ENCODE measurements at places on chromosomes 1 and 21.

- no peaks in the 10 kb centered on the region for H3K36me3 ChIP-seq
- no peaks in the 10 kb centered on the region for H3K27me3 ChIP-seq
- peak; percentile 57 for DNase-seq
- no peak overlapping the region for H3K27ac ChIP-seq
Observed at GRCh38 chr1:197441999-197442414, 174.0 kb downstream of the CRB1 start.

- no peaks in the 10 kb centered on the region for H3K27me3 ChIP-seq
- no peaks in the 10 kb centered on the region for H3K36me3 ChIP-seq
- no peak overlapping the region for H3K4me3 ChIP-seq
- no peaks in the 10 kb centered on the region for H3K4me1 ChIP-seq
- no peak for DNase-seq
Observed at GRCh38 chr1:63223426-63223825, 98.9 kb upstream of the FOXD3 start.

GRCh38 chr21:18157406-18157805 is 87.2 kb upstream of the CHODL start:
- H3K27me3 ChIP-seq, result no peaks in the 10 kb centered on the region
- no peak for DNase-seq
- no peak overlapping the region for H3K4me3 ChIP-seq
- no peaks in the 10 kb centered on the region for H3K36me3 ChIP-seq
- no peak overlapping the region for H3K27ac ChIP-seq
- no peaks in the 10 kb centered on the region for H3K4me1 ChIP-seq

DNA sequence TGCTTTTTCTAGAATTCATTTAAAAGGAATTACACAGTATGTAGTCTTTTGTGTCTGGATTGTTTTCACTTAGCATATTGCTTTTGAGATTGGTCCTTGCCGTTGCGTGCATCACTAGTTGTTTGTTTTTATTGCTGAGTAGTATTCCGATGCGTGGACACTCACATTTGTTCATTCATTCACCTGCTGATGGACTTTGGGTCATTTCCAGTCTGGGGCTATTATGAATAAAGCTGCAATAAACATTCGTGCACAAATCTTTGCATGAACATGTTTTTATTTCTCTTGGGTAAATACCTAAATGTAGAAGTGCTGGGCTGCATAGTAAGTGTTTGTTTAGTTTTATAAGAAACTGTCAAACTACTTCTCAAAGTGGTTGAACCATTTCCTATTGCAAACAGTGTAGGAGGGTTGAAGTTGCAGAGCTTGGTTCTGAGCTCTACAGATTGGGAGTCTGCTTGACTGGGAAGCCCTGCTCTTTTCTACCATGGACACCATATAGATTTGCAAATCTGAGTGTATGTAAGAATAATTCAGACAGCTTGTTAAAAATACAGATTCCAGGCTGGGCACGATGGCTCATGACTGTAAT is 404.7 kb upstream of the PROX1 start:
- no peak overlapping the region for H3K27ac ChIP-seq
- H3K27me3 ChIP-seq, result no peaks in the 10 kb centered on the region
- DNase-seq, result no peak

GRCh38 chr1:37724575-37724974 is 32.3 kb downstream of the CDCA8 start:
- H3K4me3 ChIP-seq, result no peak overlapping the region
- H3K36me3 ChIP-seq, result no peaks in the 10 kb centered on the region
- H3K27ac ChIP-seq, result no peak overlapping the region
- no peak for DNase-seq

GRCh38 chr1:166164646-166164994 is 2.2 kb downstream of the FAM78B start:
- no peak overlapping the region for H3K27ac ChIP-seq
- no peaks in the 10 kb centered on the region for H3K36me3 ChIP-seq
- peaks cover 35% of the 10 kb centered on the region for H3K27me3 ChIP-seq
- no peak overlapping the region for H3K4me3 ChIP-seq

DNA sequence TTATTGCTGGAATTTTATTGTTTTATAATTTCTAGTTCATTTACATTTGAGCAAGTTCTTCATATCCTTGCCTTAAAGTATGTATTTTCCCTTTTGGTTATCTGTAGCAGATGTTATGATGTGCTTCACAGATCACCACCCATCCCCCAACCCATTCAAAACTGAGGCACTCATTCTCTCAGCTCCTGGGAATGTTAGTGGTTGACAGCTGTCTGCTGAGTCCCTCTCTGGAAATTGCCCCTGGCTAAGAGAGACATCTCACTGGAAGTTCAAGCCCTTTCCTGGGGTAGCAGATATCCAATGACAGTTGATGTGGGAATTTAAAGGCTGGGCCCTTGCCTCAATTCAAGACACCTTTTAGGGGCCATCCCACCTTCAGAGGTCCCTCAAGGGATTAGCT is 4.3 kb upstream of the DPYD start:
- H3K4me3 ChIP-seq, result no peak overlapping the region
- H3K36me3 ChIP-seq, result no peaks in the 10 kb centered on the region
- no peak for DNase-seq
- H3K27ac ChIP-seq, result no peak overlapping the region
- no peaks in the 10 kb centered on the region for H3K27me3 ChIP-seq

GRCh38 chr21:21084179-21084578 is 86.0 kb downstream of the NCAM2 start:
- no peak overlapping the region for H3K27ac ChIP-seq
- DNase-seq, result no peak
- H3K27me3 ChIP-seq, result no peaks in the 10 kb centered on the region
- no peaks in the 10 kb centered on the region for H3K36me3 ChIP-seq
- H3K4me3 ChIP-seq, result no peak overlapping the region

DNA sequence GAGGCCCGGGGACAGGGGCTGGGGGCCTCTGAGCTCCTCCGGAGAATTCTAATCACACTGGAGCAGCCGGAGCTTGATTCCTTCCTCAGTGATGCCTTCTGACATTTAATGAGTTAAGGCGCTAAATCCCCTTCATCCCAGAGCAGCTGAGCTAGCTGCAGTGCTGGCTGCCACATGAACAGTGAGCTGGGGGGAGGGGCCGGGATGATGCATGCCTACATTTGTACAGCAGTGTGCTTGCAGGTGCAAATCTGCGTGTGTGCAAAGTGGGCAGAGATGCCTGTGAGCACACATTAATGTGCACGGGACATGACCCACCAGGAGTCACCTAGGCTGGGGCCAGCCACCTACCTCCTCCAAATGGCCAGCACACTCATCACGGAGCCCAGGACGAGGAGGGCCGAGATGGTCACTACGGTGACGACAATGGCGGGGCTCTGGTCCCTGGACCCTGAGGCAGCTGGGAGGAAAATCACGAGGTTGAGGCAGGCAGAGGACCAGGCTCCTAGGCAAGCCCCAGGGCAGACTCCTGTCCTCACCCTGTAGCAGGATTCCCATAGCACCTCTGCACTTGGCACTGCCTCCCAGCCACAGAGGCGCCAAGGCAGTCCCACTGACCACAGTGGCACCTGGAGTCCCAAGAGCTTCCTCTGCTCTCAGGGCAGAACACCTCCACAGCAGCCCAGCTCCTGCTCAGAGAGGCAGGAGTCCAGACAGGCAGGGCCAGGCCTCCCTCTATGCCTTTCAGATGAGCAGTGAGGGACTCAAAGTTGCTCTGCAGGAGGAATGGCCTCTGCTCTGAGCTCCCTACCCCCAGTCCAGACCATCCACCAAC is 34.7 kb downstream of the CDCA8 start:
- no peak overlapping the region for H3K4me3 ChIP-seq
- no peaks in the 10 kb centered on the region for H3K36me3 ChIP-seq
- peaks cover 43% of the 10 kb centered on the region for H3K27me3 ChIP-seq
- no peak overlapping the region for H3K27ac ChIP-seq
- peak; percentile 8 for DNase-seq

- no peak overlapping the region for H3K27ac ChIP-seq
- H3K27me3 ChIP-seq, result no peaks in the 10 kb centered on the region
- DNase-seq, result no peak
- no peaks in the 10 kb centered on the region for H3K36me3 ChIP-seq
- H3K4me3 ChIP-seq, result no peak overlapping the region
- 0 out of 2 replicates have a peak, but pooled peaks cover 4% of the 10 kb centered on the region for H3K4me1 ChIP-seq
Observed at GRCh38 chr1:170125269-170125668, 20.5 kb upstream of the NTMT2 start.

GRCh38 chr1:153288634-153289275 is 24.0 kb downstream of the PGLYRP3 start:
- DNase-seq, result peak; percentile 15
- no peak overlapping the region for H3K4me3 ChIP-seq
- no peaks in the 10 kb centered on the region for H3K36me3 ChIP-seq
- H3K27me3 ChIP-seq, result 0 out of 2 replicates have a peak, but pooled peaks cover 6% of the 10 kb centered on the region
- H3K27ac ChIP-seq, result no peak overlapping the region
- H3K4me1 ChIP-seq, result no peaks in the 10 kb centered on the region

GRCh38 chr1:109201123-109201703 is 12.5 kb upstream of the SARS1 start:
- no peaks in the 10 kb centered on the region for H3K27me3 ChIP-seq
- H3K36me3 ChIP-seq, result no peaks in the 10 kb centered on the region
- H3K27ac ChIP-seq, result peak overlapping the region; percentile 41

DNA sequence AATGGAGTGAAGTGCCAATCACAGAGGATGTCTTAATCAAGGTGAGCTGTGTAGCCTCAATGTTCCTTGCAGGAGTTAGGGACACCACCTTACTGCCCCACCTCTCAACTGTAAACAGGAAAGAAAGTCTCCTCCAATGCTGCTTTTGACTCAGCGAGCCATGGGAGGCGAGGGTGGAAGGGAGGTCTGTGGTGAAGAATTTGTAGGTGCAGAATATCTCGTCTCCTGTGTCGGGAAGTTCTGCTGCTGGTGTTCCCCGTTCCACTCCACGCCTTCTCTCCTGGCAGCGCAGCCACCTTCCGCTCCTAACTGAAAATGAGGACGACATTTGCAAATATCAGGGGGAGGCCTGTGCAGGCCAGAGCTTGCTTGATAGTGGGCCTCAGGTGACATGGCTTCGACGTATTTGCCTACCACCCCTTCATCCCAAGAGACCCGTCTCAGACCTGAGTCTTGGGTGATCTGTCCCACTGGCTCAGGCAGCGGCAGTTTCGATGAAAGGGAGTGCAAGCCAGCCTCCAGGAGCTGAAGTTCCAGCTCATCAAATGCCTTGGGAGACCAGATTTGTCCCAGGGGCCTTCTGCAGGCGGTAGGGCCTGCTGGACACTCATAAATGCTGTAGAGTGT is 368.3 kb upstream of the C1orf174 start:
- no peaks in the 10 kb centered on the region for H3K36me3 ChIP-seq
- H3K27ac ChIP-seq, result no peak overlapping the region
- H3K4me1 ChIP-seq, result no peaks in the 10 kb centered on the region
- no peak for DNase-seq

DNA sequence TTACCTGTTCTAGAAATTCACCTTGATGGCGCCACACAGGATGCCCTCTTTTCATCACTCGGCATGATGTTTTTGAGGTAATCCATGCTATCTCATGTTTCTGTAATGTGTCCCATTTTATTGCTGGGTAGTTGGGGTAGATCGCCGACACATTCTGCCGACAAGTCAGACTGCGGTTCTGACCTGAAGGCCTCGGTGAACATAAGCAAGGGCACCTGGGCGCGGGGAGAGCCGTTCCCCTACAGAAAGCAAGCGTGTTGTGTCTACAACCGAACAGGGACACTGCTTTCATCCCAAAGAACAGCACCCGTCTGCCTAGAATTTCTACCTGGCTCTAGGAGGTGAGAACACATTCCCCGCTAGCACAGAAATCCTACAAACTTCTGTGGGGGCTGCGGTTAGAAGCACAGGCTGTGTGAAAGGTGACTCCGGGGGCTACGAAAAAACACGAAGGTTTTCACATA is 149.2 kb downstream of the PPIAL4G start:
- H3K36me3 ChIP-seq, result no peaks in the 10 kb centered on the region
- H3K27ac ChIP-seq, result peak overlapping the region; percentile 56
- H3K27me3 ChIP-seq, result peaks cover 10% of the 10 kb centered on the region
- no peak for DNase-seq
- H3K4me3 ChIP-seq, result peak overlapping the region; percentile 77

GRCh38 chr1:162535501-162535900 is 26.0 kb upstream of the UAP1 start:
- H3K36me3 ChIP-seq, result no peaks in the 10 kb centered on the region
- peaks cover 48% of the 10 kb centered on the region for H3K4me1 ChIP-seq
- H3K4me3 ChIP-seq, result no peak overlapping the region

GRCh38 chr1:235910357-235911299 is 43.9 kb upstream of the LYST start:
- H3K4me3 ChIP-seq, result peak overlapping the region; percentile 26
- no peaks in the 10 kb centered on the region for H3K36me3 ChIP-seq
- no peaks in the 10 kb centered on the region for H3K27me3 ChIP-seq
- peaks cover 49% of the 10 kb centered on the region for H3K4me1 ChIP-seq
- peak; percentile 98 for DNase-seq

GRCh38 chr1:21362096-21362495 is 71.8 kb upstream of the ECE1 start:
- no peaks in the 10 kb centered on the region for H3K4me1 ChIP-seq
- H3K4me3 ChIP-seq, result no peak overlapping the region
- no peak overlapping the region for H3K27ac ChIP-seq
- DNase-seq, result no peak
- no peaks in the 10 kb centered on the region for H3K27me3 ChIP-seq
